ENCODE measurements at places on chromosomes 11 and 22. TPM values are rescaled to one million over a fixed set of nuclear protein-coding genes. Genes with fewer than 3 reads are reported as not detected.

Gene OR10A2
- polyA plus RNA-seq, result not detected

Gene KCTD21
- 10.3 TPM for polyA plus RNA-seq

Gene APOL5
- not detected for polyA plus RNA-seq

Gene BEST1
- 4.1 TPM for polyA plus RNA-seq

Gene TMEM121B
- polyA plus RNA-seq, result 1.0 TPM

Gene SCT
- polyA plus RNA-seq, result 3.5 TPM

Gene FJX1
- 17.7 TPM for polyA plus RNA-seq

Gene APOA4
- not detected for polyA plus RNA-seq

Gene MYBPC3
- polyA plus RNA-seq, result 0.13 TPM

Gene CNTF
- polyA plus RNA-seq, result 1.3 TPM

Gene A4GALT
- polyA plus RNA-seq, result 15.8 TPM

Gene LDHAL6A
- polyA plus RNA-seq, result 0.74 TPM

All from right renal pelvis (tissue), 4 donors.